NCI-H1694 treated with DMSO at 0.1 percent for 48 hours (cell line): ENCODE measurements at places on chromosomes 1 and 21.
A peak's percentile ranks its signal among the peaks of the same experiment; 100 is the strongest.

GRCh38 chr1:185788386-185788785 is 54.2 kb downstream of the HMCN1 start:
- DNase-seq, result no peak

- DNase-seq, result no peak
Observed at GRCh38 chr1:25727088-25727487, 72.9 kb upstream of the SELENON start.

DNA sequence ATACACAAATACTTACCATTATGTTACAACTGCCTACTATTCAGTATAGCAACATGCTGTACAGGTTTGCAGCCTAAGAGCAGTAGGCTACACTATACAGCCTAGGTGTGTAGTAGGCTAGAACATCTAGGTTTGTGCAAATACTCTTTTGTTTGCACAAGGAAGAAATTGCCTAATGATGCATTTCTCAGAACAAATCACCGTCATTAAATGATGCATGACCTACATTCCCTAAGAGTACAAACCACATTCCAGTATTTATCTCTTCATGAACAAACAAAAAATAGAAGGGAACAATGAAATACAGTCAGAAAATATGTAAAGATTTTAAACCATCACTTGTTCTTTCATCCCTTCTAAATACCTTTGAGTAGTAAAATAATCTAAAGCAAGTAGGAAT is 109.7 kb upstream of the HP1BP3 start:
- DNase-seq, result no peak

DNA sequence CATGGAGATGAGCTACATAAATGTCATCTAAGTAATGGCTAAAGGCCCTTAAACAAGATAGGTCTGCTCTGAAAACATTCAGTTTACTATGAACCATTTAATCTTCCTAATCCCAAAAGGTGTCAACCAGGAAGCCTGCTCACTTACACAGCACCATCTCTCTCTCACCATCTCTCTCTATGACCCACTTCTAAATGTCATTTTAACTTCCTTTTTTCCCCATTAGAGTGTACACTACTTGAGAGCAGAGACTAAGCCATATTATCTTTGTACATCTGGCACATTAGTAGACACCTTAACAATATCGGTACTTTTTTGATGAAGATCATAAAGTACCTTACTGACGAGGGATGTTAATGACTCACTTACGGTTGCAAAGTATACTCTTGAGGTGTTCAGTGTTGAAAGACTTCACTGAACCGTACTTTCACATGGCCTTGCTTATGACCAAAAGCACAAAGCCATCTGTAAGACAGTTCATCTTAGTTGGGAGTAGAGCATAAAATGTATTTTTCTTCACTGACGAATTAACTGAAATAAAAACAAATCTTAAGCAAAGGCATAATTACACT is 25.4 kb downstream of the FBXO42 start:
- no peak for DNase-seq

DNA sequence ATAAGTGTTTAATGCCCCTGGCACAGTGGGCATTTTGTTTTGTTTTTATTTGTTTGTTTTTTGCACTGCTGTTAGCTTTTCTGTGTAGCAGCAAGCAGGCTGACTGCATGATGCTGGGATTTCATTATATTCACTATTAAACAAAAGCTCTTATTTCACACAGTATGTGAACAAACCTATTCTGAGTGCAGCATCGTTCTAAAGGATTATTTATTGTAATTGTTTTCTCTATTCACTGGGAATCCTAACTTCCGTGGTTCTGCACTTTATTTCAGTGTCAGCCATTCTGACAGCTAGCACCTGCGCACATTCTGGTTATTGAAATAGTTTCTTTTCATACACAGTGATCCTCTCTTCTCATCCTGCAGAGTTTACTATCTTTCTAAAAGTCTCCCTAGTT is 595.0 kb downstream of the NEGR1 start:
- DNase-seq, result no peak

- DNase-seq, result no peak
Observed at GRCh38 chr21:45888386-45889009, 93.1 kb upstream of the COL6A1 start.

DNA sequence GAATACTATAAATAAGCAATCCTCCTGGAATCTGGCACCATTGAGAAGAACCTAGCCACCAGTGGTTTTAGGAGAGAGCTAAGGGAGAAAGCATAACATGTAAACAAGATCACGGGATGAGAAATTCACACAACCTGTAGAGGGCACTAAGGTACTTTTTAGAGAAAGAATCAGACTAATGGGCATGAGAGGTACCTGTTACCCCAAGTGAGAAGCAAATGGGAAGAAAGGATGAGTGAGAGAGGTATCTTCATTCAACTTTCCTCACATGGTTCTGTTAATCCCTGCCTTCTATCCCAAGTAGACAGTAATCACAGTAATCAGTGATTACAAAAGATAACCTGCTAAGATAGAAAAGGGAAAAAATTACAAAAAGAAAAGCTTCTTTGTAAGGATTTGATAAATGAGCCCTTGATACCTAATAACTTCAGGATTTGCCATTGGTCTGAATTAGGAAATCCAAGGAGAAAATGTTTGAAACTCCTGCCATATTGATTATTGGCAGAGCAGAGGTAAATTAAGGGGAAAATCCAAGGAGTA is 251.1 kb upstream of the ADGRL2 start:
- DNase-seq, result peak; percentile 61

DNA sequence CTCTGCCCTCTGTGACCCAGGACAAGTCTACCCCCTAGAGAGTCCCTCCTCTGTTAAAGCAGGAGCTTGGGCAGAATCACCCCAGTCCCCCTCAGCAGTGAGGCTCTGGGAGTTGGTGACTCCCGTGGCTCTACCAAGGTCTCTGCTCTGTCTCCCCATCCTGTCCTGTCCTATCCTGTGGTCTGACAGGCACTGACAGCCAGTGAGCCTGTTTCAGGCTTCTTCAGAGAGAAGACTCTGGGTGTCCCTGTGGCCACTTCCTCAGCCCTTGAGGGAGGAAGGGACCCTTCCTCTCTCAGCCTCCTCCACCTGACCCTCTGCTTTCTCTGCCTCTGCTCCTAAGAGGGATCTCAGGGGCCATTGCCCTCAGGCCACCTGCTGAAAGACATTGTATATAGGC is 148.7 kb downstream of the FCRL5 start:
- DNase-seq, result no peak

DNA sequence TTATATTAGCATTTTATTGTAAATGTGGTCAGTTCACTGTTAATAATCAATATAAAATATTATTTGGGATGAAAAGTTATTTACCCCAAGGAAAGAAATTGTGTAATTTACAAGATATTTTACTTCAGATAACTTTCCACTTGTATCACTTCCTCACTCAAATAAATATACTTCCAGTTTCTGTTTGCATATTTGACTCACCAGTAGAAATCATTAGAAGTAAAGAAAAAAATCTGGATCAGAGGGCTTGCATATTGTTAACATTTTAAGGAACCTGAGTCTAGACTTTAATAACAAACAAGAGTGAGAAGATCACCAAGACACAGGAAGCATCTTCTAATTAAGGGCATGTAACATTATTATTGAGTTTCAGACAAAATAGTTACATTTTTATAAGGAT is 347 bp upstream of the KRTAP20-4 start:
- DNase-seq, result no peak

DNA sequence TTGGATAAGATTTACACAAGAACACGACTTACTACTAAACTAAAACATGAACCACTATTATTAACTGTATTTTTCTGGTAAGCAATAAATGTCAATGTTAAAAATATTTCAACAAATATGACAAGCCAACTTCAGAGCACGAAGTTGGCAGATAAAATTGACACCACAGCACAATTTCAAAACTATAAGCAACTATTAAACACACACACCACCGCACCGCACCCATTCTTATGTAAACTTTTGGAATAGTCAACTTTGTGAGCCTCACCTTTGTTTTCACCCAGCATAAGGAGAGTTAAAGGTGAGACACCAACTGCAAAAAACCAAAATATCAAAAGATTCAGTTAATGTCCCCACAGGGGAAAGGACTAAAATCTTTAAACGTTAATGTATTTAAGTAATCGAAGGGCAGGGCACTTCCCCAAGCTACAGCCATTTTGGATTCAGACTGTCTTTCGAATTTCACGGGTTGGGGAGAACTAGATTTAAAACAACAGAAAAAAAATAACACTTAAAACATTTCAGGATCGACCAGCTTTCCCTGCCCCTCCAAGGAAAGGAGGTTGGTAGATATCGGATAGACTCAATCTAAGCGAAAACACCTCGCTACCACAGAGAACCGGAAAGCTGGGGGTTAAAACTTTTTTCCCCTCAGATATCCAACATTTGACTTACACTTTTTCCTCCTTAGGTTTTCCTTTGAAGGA is 872 bp downstream of the GPBP1L1 start:
- no peak for DNase-seq

DNA sequence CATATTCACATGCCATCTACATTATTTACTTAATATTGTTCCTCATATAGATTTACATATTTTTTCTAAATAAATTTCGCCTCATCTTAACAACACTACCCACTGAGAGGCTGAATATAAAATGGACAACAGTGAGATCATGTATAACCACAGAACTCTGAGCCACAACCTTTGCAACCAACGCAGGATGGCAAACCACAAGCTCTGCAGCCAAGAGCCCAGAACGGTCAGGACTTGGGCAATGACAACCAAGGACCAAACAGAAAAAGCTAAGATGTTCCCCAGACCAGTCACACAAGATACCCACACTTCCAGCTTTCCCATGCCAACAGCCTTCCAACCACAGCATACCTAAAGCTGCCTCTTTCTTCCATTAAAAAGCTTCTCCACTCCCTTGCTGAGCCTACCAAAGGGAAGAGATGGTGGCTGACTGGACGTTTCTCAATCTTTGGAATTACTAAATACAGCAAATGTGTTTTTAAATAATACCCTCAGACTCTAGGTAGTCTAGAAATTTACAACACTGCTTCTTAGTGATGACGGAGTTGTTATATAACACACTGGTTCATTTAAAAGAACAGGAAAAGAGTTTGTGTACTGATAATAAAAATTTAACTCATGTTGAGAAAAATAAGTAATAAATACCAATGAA is 117.9 kb downstream of the AKT3 start:
- no peak for DNase-seq

- no peak for DNase-seq
Observed at GRCh38 chr1:112146201-112146715, 156.8 kb upstream of the KCND3 start.

GRCh38 chr1:55654750-55655149 is 439.6 kb upstream of the USP24 start:
- no peak for DNase-seq

- DNase-seq, result peak; percentile 33
Observed at GRCh38 chr1:25996966-25997827, 666 bp downstream of the PAFAH2 start.

GRCh38 chr21:44433791-44434567 is 21.3 kb upstream of the LRRC3 start:
- no peak for DNase-seq

DNA sequence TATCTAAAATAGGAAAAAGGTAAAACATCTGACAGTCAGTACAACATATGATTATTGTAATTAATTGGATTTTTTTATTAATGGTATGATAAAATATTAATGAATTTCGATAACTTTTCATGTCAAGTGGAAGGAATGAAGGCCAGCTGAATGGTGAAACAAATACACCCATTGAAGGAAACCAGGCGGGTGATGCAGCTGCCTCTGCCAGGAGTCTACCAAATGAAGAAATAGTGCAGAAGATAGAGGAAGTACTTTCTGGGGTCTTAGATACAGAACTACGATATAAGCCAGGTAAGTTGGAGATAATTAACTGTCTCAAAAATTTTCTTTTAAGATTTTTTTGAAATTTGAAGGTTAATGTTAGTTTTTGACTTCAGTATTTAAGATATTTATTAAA is 3.2 kb downstream of the SON start:
- DNase-seq, result no peak

- no peak for DNase-seq
Observed at GRCh38 chr1:198656500-198656932, 17.7 kb downstream of the PTPRC start.

- DNase-seq, result no peak
Observed at GRCh38 chr1:192516776-192517297, 58.7 kb upstream of the RGS1 start.

DNA sequence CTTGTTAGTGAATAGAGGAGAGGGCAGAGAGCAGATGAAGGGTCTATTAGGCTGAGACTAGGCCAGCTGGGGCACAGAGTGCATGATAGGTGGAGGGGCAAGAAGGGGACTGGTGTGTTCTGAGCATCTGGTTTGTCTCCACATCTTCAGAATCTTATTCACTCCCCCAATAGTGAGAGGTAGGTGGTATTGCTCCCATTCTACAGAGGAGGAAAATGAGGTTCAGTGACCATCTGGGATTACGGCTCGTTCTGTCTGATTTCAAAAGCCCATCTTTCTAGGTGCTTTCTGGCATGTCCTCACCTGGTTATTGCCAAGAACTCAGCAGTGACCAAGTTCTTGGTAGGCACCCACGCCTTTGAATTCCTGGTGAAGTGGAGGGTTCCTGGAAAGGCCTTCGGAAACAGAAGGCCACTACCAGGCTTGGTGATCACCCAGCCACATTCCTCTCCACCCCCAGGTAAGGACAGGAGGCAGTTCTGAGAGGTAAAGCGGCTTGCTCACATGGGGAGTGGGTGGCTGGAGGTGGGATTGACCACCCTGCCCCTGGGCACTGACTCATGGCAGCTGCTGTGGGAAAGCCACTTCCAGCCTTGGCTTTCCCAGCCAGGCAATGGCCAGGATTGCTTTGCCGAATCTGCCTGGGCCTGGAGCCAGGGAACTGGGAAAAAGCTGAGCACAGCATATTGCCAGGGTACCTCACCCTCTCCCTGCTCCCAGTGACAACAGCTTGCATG is 18.8 kb upstream of the CITED4 start:
- DNase-seq, result peak; percentile 36

- no peak for DNase-seq
Observed at GRCh38 chr1:29802181-29803068, 566.1 kb downstream of the PTPRU start.

GRCh38 chr21:45011911-45012661 is 62.3 kb upstream of the ADARB1 start:
- DNase-seq, result no peak

DNA sequence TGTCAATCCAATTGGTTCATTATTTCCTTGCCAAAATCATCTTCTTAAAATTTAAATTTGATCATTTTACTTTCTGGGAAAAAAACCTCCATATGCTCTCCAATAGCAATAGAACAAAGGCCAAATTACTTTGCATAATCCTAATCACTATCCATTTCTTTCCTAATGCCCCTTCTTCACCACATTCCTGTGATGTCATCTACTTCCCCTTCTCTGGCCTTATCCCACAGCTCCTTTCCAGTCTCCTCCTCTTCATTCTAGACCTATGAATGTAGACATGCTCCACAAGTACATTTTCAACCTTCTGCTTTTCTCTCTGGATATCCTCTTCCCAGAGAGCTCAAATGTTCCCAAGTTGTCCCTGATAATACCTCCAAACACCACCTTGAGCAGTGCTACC is 216.6 kb downstream of the MRPL39 start:
- DNase-seq, result no peak

GRCh38 chr1:42152907-42153600 is at the start of gene GUCA2B:
TSS of gene GUCA2B (plus strand) at chr1:42153410. CDS start at chr1:42153451, 41 bp downstream.
- DNase-seq, result no peak
